ENCODE measurements at places on chromosomes 12 and 14.

GRCh38 chr14:55440385-55440784, at the start of gene TBPL2:
Gene TBPL2, minus strand, starts transcription at chr14:55440616. Its CDS starts 167 bp downstream, at chr14:55440449.
- DNase-seq = no peak

GRCh38 chr14:100775351-100775830, 48.7 kb downstream of the DLK1 start:
- no peak for DNase-seq

DNA sequence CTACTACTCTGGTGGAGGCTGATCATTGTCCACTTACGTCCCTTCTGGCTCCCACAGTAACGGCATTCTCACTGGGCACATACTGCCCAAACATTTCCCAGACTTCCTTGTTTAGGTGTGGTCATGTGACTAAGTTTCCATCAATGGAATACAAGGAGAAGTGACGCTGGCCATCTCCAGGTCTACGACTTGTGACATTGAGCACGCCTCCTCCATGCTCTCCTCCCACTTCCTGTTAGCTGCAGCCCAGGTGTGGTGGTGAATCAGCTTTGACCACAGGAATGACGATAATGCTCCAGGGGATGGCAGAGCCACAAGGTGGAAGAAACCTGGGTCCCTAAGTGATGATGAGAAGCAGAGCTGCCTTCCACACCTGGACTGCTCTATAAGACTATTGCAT, 6.0 kb upstream of the SLC24A4 start:
- no peak for DNase-seq

DNA sequence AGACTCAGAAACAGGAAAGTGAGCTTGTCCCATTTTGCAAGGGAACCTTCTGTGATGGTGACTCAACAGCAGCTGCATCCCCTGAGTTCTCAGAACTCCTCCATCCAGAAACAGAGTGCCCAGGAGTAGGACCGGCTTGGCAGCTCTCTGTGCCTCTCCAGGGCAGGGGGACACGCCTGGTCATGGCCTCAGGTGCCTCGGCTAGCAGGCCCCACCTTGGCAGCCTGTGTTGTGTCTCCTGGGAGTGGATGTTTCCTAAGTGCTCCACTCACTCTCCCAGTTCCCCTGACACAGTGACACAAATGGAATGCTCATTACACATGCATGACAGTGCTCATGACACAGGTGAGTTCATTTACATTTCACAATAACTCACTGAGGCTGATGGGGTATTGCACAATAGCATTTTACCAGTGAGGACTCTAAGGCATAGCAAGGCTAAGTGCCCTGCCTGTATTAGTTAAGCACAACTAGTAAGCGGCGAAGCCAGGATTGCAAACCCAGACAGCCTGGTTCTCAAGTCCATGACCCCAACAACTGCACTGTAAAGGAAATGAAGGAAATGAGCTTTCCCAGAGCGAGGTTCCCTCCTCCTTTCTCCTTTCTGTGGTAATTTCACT, 47.4 kb downstream of the CALM1 start:
- no peak for DNase-seq

DNA sequence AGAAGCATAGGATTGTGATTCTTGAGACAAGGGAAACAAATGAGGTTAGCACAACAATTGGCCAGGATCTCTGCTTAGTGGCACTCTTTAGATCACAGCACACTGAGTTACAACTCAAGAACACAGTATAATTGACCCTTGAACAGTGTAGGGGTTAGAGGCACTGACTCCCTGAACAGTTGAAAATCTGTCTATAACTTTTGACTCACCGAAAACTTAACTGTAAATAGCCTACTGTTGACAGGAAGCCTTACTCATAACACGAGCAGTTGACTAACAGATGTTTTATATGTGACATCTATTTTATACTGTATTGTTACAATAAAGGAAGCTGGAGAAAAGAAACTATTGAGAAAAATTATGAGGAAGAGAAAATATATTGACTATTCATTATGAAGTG, 296.1 kb downstream of the RERGL start:
- DNase-seq = no peak
